Aorta (tissue), 5 donors: ENCODE measurements at places on chromosomes 2 and 18. TPM values are rescaled to one million over a fixed set of nuclear protein-coding genes. Genes with fewer than 3 reads are reported as not detected.
A peak's percentile ranks its signal among the peaks of the same experiment; 100 is the strongest.

UGT1A4 gene
- total RNA-seq, result not detected

STRN gene
- total RNA-seq, result 33.8 TPM

POTEJ gene
- total RNA-seq, result not detected

DNA sequence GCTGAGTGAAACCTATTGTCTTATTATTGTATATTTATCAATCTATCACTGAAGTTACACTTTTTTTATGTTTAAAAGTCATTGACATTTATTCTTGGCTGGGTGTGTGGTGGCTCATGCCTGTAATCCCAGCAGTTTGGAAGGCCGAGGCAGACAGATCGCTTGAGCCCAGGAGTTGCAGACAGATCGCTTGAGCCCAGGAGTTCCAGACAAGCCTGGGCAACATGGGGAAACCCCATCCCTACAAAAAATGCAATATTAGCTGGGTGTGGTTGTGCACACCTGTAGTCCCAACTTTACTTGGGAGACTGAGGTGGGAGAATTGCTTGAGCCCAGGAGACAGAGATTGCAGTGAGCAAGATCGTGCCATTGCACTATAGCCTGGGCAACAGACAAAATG, 97.8 kb downstream of the EPC2 start:
- no peaks in the 10 kb centered on the region for H3K27me3 ChIP-seq
- no peak overlapping the region for H3K4me3 ChIP-seq

- no peaks in the 10 kb centered on the region for H3K36me3 ChIP-seq
- peak; percentile 30 for DNase-seq
- no peak overlapping the region for H3K4me3 ChIP-seq
- H3K27ac ChIP-seq, result no peak overlapping the region
- H3K27me3 ChIP-seq, result no peaks in the 10 kb centered on the region
- H3K4me1 ChIP-seq, result no peaks in the 10 kb centered on the region
Observed at GRCh38 chr18:79533591-79533990, 137.9 kb downstream of the NFATC1 start.
